ENCODE measurements at places on chromosomes 13 and 19. TPM values are rescaled to one million over a fixed set of nuclear protein-coding genes. Genes with fewer than 3 reads are reported as not detected.

PRSS57 gene
- not detected for total RNA-seq

COMP gene
- total RNA-seq: not detected

TTYH1 gene
- total RNA-seq: not detected

ZNF383 gene
- total RNA-seq: 9.1 TPM

ZNF665 gene
- total RNA-seq: 5.8 TPM

GPR108 gene
- total RNA-seq: 66.6 TPM

F10 gene
- total RNA-seq: 0.75 TPM

BEST2 gene
- total RNA-seq: not detected

NALCN gene
- total RNA-seq: 1.8 TPM

SERPINE3 gene
- not detected for total RNA-seq

VMAC gene
- 5.5 TPM for total RNA-seq

NLRP11 gene
- total RNA-seq: not detected

FUT6 gene
- 0.84 TPM for total RNA-seq

URAD gene
- total RNA-seq: not detected

PCP2 gene
- 0.75 TPM for total RNA-seq

CGB2 gene
- 1.9 TPM for total RNA-seq

GFY gene
- total RNA-seq: not detected

HPN gene
- 1.6 TPM for total RNA-seq

DACT3 gene
- 0.14 TPM for total RNA-seq

CD177 gene
- 0.27 TPM for total RNA-seq

SIGLEC8 gene
- not detected for total RNA-seq

C13orf42 gene
- not detected for total RNA-seq

NRTN gene
- 0.14 TPM for total RNA-seq

CGB1 gene
- total RNA-seq: 15.3 TPM

TEX26 gene
- total RNA-seq: not detected

CPB2 gene
- total RNA-seq: not detected

NLRP7 gene
- not detected for total RNA-seq

ZNF439 gene
- 5.3 TPM for total RNA-seq

CACNG7 gene
- total RNA-seq: not detected

CABP5 gene
- total RNA-seq: not detected

ANKRD24 gene
- total RNA-seq: 0.33 TPM

SGCG gene
- 7.8 TPM for total RNA-seq

GARIN5A gene
- 8.5 TPM for total RNA-seq

PABPC3 gene
- 0.58 TPM for total RNA-seq

KIR2DL3 gene
- not detected for total RNA-seq

ELSPBP1 gene
- not detected for total RNA-seq

TNNI3 gene
- 4.7 TPM for total RNA-seq

ZNF229 gene
- 4.9 TPM for total RNA-seq
